ENCODE measurements at places on chromosomes 13 and 19. TPM values are rescaled to one million over a fixed set of nuclear protein-coding genes. Genes with fewer than 3 reads are reported as not detected.

GRCh38 chr13:33577007-33577406, 240.9 kb upstream of the RFC3 start:
- no peak overlapping the region for H3K27ac ChIP-seq
- H3K36me3 ChIP-seq = no peaks in the 10 kb centered on the region
- no peak overlapping the region for H3K4me3 ChIP-seq
- DNase-seq = no peak
- no peaks in the 10 kb centered on the region for H3K4me1 ChIP-seq
- no peaks in the 10 kb centered on the region for H3K27me3 ChIP-seq

DNA sequence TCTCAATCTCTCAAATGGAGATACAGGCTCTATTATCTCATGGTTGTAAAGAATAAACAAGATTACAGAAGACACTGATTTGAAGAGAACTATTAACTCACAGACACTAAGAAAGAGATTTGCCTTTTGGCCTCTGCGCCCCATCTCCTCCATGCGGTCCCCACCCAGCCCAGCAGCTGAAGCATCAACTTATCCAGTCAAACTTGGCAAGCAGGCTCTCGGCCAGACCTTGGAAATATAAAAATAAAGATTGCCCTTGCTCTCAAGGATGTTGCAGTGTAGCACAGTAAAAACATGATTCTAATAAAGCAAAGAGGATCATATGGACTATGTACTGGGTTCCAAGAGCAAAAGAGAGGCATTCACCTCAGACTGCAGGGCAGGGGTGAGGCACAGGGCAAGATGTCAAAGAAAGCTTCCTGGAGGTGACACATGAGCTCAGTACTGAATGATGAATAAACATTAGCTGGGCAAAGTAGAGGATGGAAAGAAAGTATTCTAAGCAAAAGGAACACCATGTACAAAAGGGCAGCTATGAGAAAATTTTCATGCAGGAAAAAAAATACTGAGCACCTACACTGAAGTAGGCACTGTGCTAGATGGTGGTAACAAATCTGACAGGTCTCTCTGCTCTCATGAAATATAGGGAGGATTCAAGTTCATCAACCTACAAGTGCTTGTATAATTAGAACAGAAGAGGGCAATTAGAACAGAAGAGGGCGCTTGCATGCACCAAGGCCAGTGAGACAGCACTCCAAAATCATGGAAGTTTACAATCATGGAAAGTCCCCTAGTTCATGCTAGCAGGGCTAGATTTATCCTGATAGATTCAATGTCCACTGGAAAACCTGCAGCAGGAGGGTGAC, 85.0 kb downstream of the SACS start:
- H3K4me1 ChIP-seq = no peaks in the 10 kb centered on the region
- no peak for DNase-seq
- no peak overlapping the region for H3K27ac ChIP-seq

Gene SRRM5
- 0.29 TPM for total RNA-seq

DNA sequence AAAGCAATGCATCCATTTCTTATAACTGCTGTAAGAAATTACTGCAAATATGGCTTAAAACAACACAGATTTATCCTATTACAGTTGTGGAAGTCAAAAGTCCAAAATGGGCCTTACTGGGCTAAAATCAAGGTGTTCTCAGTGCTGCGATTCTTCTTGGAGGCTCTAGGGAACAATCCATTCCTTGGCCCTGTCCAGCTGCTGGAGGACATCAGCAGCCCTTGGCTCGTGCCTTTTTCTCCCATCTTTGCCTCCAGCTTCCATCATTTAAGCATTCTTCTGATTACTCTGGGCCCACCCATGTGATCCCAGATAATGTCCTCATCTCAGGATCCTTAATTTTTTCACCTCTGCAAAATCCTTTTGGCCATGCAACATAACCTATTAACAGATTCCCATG, 607.1 kb downstream of the DCT start:
- no peak overlapping the region for H3K27ac ChIP-seq
- H3K4me1 ChIP-seq = no peaks in the 10 kb centered on the region
- no peak for DNase-seq
- no peaks in the 10 kb centered on the region for H3K27me3 ChIP-seq
- H3K4me3 ChIP-seq = no peak overlapping the region
- no peaks in the 10 kb centered on the region for H3K36me3 ChIP-seq

DNA sequence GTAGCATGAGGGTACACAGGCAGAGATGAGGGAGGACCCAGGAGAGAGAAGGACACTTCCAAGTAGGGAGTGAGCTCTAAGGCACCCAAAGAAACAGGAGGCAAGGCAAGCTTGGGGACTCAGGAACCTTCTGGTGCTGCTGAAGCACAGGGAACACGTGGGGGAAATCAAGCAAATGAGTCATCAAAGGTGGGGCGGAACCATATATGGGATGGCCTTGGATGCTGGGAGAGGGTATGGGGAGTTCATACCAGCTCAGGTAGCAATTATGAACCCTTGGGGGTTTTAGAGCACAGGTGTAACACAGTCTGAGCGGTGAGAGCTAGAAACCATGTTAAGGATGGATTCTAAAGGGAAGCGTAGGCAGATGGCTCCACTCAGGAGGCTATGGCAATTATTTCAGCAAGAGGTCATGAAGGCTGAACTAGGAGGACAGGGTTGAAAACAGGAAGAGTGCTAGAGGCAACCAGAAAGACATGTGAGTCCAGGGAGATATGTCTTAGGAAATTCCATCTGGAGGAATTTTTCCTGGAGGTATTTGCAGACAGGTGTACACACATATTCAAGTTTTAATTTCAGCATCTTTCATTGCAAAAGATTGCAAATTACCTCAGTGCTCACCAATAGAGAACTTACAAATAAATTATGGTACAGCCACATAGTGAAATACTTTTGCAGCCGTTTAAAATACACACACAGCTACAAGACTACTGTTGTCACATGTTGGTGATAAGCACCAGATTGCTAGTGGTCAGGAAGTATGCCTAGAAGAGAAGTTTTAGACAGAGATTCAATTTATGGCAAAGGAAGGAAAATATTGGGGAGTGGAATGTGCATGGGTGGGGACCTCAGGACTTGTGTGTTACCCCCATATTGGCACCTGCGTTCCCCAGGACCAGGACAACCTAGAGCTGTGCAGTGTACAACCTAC, 77.0 kb downstream of the STARD13 start:
- no peaks in the 10 kb centered on the region for H3K27me3 ChIP-seq
- no peaks in the 10 kb centered on the region for H3K36me3 ChIP-seq

GRCh38 chr13:95035311-95036109, 265.7 kb downstream of the ABCC4 start:
- no peaks in the 10 kb centered on the region for H3K4me1 ChIP-seq
- no peak overlapping the region for H3K27ac ChIP-seq
- H3K36me3 ChIP-seq = peaks cover 19% of the 10 kb centered on the region
- DNase-seq = no peak

DNA sequence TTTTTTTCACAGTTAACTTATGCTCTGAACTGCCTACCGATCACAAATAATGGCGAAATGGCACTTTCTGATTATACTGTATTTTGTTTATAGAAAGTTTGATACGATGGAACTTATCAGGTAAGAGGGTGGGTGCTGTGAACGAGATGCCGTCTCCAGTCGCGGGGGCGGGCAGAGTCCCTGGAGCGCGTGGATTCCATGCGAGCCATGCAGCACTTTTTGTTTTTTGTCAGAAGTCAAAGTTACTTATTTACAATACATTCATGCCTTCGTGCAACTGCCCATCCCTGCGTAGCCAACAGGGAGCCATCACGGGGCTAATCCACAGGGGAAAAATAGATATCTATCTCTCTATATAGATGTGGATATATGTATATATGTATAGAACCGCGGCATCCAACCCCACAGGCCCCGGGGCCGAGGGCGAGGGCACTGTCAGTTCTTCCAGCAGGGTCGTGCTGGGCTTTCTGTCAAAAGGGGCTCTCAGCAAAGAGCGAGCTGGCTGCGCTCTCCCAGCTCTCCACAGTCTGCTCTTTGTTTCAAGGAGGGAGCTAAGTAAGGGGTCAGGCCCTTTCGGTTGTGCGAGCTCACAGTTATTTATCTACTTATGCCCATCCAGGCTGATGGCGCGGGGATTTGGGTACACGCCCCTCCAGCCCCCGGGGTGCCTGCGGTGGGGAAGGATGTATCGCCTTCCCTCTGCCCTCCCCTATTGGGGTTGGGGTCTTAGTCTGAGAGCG, 3.4 kb downstream of the SLITRK1 start:
- peaks cover 49% of the 10 kb centered on the region for H3K27me3 ChIP-seq
- no peak overlapping the region for H3K4me3 ChIP-seq
- H3K27ac ChIP-seq = no peak overlapping the region
- H3K36me3 ChIP-seq = no peaks in the 10 kb centered on the region

DNA sequence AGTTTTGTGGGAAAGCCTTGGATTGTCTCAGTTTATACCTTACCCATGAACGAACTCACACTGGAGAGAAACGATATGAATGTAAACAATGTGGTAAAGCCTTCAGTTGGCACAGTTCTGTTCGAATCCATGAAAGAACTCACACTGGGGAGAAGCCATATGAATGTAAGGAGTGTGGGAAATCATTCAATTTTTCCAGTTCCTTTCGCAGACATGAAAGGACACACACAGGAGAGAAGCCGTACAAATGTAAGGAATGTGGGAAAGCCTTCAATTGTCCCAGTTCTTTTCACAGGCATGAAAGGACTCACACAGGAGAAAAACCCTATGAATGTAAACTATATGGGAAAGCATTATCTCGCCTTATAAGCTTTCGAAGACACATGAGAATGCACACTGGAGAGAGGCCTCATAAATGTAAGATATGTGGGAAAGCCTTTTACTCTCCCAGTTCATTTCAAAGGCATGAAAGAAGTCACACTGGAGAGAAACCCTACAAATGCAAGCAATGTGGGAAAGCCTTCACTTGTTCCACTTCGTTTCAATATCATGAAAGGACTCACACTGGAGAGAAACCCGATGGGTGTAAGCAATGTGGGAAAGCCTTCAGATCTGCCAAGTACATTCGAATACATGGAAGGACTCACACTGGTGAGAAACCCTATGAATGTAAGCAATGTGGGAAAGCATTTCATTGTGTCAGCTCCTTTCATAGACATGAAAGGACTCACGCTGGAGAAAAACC, 7.5 kb upstream of the ZNF440 start:
- H3K4me1 ChIP-seq = no peaks in the 10 kb centered on the region
- no peak overlapping the region for H3K4me3 ChIP-seq
- DNase-seq = no peak
- peaks cover 5% of the 10 kb centered on the region for H3K36me3 ChIP-seq
- H3K27ac ChIP-seq = no peak overlapping the region

GRCh38 chr19:6501740-6502648, at the start of gene TUBB4A:
TSS of gene TUBB4A (minus strand) at chr19:6502309. CDS start at chr19:6502212, 97 bp downstream.
- no peaks in the 10 kb centered on the region for H3K36me3 ChIP-seq
- H3K27me3 ChIP-seq = peaks cover 29% of the 10 kb centered on the region
- H3K4me1 ChIP-seq = peaks cover 10% of the 10 kb centered on the region

DNA sequence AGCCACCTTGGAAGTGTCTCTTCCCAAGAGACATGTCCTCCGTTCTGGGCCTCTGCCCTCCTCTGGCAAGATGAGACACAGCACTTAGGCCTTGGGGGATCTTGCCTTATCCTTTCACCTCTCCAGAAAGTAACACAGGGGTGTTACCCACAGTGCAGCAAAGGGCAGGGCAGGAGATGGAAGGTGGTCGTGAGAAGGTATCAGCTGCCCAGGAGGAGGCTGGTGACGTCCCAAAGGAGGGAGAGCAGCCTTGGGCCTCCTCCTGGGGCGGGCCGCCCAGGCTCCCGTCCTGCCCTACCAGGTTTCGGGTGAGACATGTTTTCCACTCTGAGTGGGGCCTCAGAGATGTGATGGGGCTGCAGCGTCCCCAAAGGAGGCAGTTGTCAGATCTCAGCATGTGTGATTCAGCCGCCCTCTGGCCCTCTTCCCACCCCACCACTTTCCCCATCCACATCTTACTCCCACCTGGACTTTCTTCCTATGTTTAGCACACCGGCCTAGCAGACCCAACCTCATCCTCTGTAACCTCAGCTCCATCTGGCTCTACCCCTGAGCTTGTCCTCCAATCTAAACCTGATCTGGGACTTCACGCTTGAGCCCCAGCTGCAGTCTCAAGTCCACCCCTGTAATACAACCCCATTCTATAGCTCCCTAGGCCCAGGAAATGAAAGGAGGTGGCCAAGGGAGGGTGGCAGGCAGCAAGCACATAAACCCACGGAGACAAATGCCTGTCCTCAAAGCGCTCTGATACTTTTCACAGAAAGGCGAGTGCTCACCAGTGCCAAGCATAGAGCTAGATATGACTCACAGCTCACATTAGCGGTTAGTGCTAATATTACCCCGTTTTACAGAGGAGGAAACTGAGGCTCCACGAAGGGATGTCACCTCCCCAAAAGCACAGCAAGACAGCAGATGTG, 9.3 kb downstream of the POU2F2 start:
- H3K27ac ChIP-seq = no peak overlapping the region
- H3K27me3 ChIP-seq = no peaks in the 10 kb centered on the region
- no peak for DNase-seq
- no peaks in the 10 kb centered on the region for H3K36me3 ChIP-seq
- no peak overlapping the region for H3K4me3 ChIP-seq

- H3K4me1 ChIP-seq = no peaks in the 10 kb centered on the region
- no peaks in the 10 kb centered on the region for H3K27me3 ChIP-seq
- no peaks in the 10 kb centered on the region for H3K36me3 ChIP-seq
- no peak overlapping the region for H3K27ac ChIP-seq
Observed at GRCh38 chr19:48346191-48346590, 17.5 kb downstream of the TMEM143 start.

DNA sequence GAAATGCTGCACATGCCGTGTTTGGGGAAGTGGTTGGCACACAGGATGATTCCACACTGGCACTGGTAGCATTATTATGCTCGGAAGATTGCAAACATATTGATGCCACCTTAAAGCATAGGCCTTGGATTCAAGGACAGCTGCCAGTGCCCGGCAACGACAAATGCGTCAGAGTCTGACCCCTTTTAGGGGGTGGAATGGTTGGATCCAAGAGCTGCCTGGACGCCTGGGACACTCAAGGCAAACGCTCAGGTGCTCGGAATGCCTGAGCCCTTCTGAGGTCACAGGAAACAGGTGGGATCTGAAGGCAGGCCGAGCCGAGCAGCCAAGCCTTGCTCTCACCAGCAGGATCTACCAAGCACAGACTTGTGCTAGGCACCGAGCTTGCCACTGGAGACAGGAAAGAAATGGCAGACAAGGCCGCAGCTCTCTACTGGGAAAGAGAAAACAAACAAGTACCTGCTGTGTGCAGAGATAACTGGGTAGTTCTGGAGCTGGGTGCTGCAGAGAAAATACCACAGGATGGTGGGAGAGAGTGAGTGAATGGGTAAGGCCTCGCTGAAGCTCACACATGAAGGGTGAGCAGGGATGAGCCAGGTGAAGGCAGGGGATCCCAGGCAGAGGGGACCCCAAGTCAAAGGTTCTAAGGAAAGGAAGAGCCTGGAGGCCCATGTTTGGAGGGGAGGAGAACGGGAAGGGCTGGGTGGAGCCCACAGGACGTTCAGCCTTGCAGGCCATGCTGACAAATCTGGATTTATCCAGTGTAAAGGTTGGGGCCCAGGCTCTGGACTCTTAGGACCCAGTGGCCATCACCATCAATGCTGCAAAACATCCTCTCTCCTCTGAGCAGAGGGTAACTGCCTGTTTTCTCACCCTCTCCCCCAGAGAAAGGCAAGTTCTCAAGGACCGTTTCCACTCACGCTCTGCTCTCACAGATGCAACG, 9.2 kb downstream of the RANBP3 start:
- peaks cover 51% of the 10 kb centered on the region for H3K4me1 ChIP-seq
- no peaks in the 10 kb centered on the region for H3K27me3 ChIP-seq
- H3K4me3 ChIP-seq = no peak overlapping the region
- H3K27ac ChIP-seq = peak overlapping the region; percentile 47
- DNase-seq = no peak
- H3K36me3 ChIP-seq = peaks cover 7% of the 10 kb centered on the region

Gene SELENOW
- total RNA-seq = 262 TPM
